ENCODE measurements at places on chromosomes 2 and 18.
A peak's percentile ranks its signal among the peaks of the same experiment; 100 is the strongest.

DNA sequence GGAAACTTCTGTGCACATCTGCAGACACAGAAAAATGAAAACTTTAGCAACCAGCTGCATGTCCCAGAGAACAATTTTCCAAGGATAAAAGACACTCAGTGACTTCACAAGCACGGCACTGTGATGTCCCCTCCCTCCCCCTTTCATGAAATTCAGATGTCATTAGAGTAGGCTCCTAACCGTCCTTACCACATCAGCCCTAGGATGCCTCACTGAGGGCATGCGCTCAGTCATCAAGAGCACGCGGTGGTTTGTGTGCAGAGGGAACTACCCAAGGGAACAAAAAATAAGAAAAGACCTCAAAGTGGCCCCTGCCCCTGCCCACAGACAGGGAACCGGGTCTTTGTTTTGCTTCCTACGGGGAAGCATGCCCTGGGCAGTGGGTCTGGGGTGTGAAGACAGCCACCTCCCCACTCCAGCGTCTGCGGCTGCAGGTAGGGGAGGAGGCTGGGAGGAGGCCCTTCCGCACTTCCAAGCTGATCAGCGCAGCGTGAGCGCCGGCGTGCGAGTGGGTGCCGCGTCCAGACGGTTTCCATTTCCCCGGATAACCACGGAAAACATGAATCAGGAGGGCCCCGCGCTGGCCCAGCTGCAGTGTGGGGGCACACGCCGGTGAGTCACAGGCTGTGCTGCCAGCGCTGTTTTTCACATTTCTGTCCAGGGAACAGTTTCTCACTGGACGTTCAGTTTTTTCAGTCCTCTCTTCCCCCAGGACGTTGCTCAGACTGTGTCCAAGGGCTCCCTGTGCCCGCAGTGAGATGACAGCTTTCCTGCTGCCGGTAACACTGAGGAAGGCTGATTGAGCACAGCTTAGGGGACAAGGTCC, 70.6 kb downstream of the COPS8 start:
- H3K27ac ChIP-seq: no peak overlapping the region
- no peaks in the 10 kb centered on the region for H3K4me1 ChIP-seq
- H3K4me3 ChIP-seq: no peak overlapping the region
- H3K27me3 ChIP-seq: no peaks in the 10 kb centered on the region

DNA sequence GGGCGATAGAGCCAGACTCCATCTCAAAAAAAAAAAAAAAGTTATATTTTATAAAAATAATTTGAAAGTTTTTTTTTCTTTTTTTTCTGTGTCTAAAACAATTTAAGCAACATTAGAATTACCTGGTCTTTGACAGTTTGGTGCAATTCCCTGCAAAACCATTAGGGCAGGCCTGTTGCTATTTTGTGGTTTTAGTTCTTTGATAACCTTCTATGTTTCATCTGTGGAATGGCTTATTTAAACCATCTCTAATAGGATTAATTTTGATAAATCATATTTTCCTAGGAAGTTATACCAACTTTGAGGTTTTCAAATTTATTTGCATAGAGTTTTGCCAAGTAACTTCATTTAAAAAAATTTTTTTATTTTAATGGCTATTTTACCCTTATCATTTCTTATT, 141.2 kb upstream of the TWIST2 start:
- H3K4me3 ChIP-seq: no peak overlapping the region
- no peaks in the 10 kb centered on the region for H3K36me3 ChIP-seq
- H3K27me3 ChIP-seq: no peaks in the 10 kb centered on the region

DNA sequence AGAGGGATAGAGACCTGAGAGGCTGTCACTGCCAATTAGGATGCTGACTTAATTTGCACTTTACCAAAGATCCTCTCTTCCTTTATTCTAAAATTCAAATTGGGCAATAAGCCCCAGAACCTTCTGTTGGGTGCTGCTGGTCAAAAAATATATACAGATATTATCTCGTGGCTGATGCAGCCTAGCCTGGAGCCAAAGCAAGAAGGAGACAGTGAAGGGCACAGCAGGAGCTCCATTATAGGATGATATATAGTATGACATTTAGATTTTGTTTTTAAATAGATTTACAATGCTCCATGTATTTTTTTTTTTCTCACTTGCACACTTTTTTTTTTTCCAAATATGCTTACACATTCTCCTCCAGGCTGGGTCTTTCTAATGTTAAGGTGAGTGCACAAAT, 579.3 kb downstream of the PIK3C3 start:
- H3K27me3 ChIP-seq: no peaks in the 10 kb centered on the region
- no peaks in the 10 kb centered on the region for H3K4me1 ChIP-seq
- H3K4me3 ChIP-seq: no peak overlapping the region

GRCh38 chr2:147224070-147224469, 620.8 kb upstream of the ACVR2A start:
- no peak overlapping the region for H3K27ac ChIP-seq
- DNase-seq: no peak
- no peak overlapping the region for H3K4me3 ChIP-seq

DNA sequence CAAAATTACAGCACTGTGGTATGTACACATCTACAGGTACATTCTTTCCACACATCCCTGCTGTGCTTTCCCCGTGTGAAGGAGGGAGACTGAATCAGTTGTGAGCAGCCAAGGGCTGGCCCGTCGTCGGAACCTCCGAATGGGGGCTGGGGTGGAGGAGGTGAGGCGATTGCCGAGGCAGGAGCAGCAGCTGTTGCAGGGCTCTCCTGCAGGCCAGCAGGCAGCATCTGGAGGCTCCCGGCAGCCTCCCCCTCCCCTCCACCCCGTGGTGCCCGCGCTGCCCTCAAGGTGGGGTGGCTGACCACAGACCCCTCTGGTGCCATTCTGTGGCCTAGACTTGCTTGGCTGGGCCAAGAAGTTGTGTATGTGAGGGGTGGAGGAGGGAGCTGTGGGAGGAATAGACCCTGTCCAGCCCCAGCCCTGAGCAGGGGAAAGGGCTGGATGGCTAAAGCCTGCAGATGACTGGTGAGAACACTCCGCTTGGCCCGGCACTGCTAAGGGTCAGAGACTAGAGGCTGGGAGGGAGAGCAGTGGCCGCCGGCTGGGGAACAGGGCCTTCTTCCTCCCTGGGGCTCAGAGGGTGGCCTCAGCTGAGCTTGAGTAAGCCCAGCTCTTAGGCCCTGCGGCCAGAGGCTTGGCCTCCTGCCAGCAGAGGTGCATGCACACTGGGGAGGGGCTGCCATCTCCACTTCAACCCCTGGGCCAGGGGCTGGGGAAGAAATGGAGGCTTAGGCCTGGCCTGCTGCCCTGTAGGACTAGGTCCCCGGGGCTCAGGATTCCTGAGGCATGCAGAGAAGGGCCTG, 7.6 kb downstream of the STAMBP start:
- DNase-seq: no peak
- H3K36me3 ChIP-seq: peaks cover 6% of the 10 kb centered on the region
- no peaks in the 10 kb centered on the region for H3K27me3 ChIP-seq
- H3K4me1 ChIP-seq: no peaks in the 10 kb centered on the region
- no peak overlapping the region for H3K4me3 ChIP-seq

GRCh38 chr2:231191896-231192872, 6.2 kb upstream of the ARMC9 start:
- no peak overlapping the region for H3K27ac ChIP-seq
- no peak for DNase-seq
- H3K4me1 ChIP-seq: no peaks in the 10 kb centered on the region
- no peaks in the 10 kb centered on the region for H3K27me3 ChIP-seq
- no peak overlapping the region for H3K4me3 ChIP-seq
- no peaks in the 10 kb centered on the region for H3K36me3 ChIP-seq

- no peak overlapping the region for H3K27ac ChIP-seq
- no peaks in the 10 kb centered on the region for H3K27me3 ChIP-seq
- H3K4me1 ChIP-seq: no peaks in the 10 kb centered on the region
- no peak for DNase-seq
- H3K36me3 ChIP-seq: no peaks in the 10 kb centered on the region
Observed at GRCh38 chr2:192030289-192030688, 164.4 kb downstream of the TMEFF2 start.

- H3K27me3 ChIP-seq: no peaks in the 10 kb centered on the region
- no peaks in the 10 kb centered on the region for H3K36me3 ChIP-seq
- H3K4me1 ChIP-seq: peaks cover 2% of the 10 kb centered on the region
- DNase-seq: no peak
- H3K27ac ChIP-seq: no peak overlapping the region
- H3K4me3 ChIP-seq: no peak overlapping the region
Observed at GRCh38 chr2:98903767-98904485, 32.1 kb downstream of the CRACDL start.

GRCh38 chr2:216758256-216759155, 63.2 kb upstream of the IGFBP5 start:
- H3K27ac ChIP-seq: no peak overlapping the region
- no peaks in the 10 kb centered on the region for H3K4me1 ChIP-seq
- H3K36me3 ChIP-seq: no peaks in the 10 kb centered on the region
- no peak overlapping the region for H3K4me3 ChIP-seq
- DNase-seq: no peak
- no peaks in the 10 kb centered on the region for H3K27me3 ChIP-seq

GRCh38 chr2:33085646-33086045, 138.9 kb downstream of the LTBP1 start:
- no peak for DNase-seq
- H3K36me3 ChIP-seq: no peaks in the 10 kb centered on the region
- H3K27ac ChIP-seq: no peak overlapping the region
- no peak overlapping the region for H3K4me3 ChIP-seq
- H3K27me3 ChIP-seq: peaks cover 7% of the 10 kb centered on the region

DNA sequence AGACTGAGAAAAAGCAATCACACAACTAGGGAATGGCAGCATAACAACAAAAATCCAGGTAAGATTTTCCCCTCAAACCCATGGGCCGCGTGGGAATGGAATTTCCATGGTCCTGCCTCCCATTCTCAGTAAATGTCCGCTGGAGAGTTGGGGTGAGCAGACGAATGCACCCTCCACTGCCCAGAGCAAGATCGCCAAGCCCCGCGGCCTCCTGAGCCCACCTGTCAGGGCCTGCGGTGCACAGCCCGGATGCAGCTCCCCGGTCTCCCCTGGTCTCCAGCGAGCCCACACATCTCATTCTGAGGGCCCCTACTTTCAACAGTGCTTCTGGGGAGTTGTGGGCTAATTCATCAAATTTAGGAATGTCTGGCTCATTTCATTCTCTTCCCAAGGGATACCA, 327.4 kb upstream of the HS6ST1 start:
- H3K27ac ChIP-seq: no peak overlapping the region
- H3K4me1 ChIP-seq: no peaks in the 10 kb centered on the region
- no peaks in the 10 kb centered on the region for H3K36me3 ChIP-seq
- DNase-seq: no peak
- no peaks in the 10 kb centered on the region for H3K27me3 ChIP-seq
- H3K4me3 ChIP-seq: no peak overlapping the region

- no peak overlapping the region for H3K27ac ChIP-seq
- peaks cover 13% of the 10 kb centered on the region for H3K27me3 ChIP-seq
- peaks cover 5% of the 10 kb centered on the region for H3K4me1 ChIP-seq
Observed at GRCh38 chr2:235494716-235495372, 1.0 kb downstream of the AGAP1 start.

DNA sequence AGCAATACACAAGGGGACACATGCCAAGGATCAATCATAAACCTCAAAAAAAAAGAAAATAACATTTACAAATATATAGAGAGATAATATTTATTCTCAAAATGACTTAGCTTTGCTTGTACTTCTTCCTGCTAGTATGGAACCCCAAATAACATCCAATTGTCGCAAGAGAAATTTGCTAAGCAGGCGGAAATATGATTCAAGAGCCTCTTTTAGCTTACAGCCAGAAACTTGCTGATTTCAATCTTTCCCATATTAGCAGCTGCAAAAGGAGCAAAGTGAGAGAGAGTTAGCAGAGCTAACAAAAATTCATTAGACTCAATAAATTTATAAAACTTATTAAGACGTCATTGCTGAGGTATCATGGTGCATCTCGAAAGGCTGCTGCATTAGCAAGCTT, 294.9 kb downstream of the FSIP2 start:
- H3K27ac ChIP-seq: no peak overlapping the region
- no peaks in the 10 kb centered on the region for H3K4me1 ChIP-seq
- no peaks in the 10 kb centered on the region for H3K27me3 ChIP-seq
- no peak for DNase-seq
- H3K4me3 ChIP-seq: no peak overlapping the region

DNA sequence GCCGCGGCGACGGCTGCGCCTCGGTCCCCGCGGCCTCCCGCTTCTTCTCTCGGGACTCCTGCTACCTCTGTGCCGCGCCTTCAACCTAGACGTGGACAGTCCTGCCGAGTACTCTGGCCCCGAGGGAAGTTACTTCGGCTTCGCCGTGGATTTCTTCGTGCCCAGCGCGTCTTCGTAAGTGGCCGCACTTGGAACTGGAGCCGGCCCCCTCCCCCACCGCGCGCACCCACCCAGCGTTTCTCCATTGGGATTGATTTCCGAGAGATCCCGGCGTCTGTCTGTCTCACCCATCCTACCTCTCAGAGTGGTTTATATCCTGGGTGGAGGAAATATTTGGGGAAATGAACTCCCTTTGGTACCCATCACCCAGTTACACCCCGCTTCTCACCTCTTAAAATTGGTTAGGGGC, 498 bp downstream of the ITGAV start:
- peaks cover 17% of the 10 kb centered on the region for H3K4me1 ChIP-seq
- peak overlapping the region; percentile 76 for H3K4me3 ChIP-seq
- DNase-seq: no peak
- no peaks in the 10 kb centered on the region for H3K27me3 ChIP-seq
- H3K27ac ChIP-seq: no peak overlapping the region
- no peaks in the 10 kb centered on the region for H3K36me3 ChIP-seq

DNA sequence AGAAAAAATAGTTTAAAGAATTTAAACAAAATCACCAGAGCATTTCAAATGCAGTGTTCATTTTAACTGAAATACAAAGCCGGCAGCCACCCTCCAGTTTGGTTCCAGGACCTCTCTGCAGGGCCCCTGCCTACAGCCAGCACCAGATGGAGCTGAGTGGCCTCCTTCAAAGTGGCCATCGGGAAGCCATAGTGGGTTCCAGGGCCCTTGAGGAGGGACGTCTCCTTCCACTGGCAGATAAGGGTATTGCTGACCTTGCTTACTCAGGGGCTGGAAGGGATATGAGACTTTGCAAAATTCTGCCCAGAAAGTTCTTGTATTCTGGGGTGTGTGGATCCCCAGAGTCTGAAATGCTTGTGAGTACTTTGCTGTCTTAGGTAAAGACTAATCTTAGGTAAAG, 205.2 kb upstream of the APCDD1 start:
- H3K27ac ChIP-seq: no peak overlapping the region
- no peak overlapping the region for H3K4me3 ChIP-seq
- H3K36me3 ChIP-seq: no peaks in the 10 kb centered on the region
- DNase-seq: no peak

Measured in B cell (primary cell).